ENCODE measurements at places on chromosomes 2 and 18.

DNA sequence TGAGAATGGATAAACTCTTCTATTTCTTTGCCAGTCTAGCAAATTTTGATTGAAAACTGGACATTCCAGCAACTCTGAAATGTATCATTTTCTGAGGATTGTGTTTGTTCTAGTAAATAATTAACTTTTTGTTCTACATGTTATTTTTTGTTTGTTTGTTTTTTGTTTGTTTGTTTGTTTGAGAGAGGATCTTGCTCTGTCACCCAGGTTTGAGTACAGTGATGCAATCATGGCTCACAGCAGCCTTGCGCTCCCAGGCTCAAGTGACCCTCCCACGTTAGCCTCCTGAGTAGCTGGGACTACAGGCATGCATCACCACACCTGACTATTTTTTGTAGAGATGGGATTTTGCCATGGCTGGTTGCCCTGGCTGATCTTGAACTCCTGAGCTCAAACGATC is 65.2 kb upstream of the BARD1 start:
- no peak for DNase-seq

DNA sequence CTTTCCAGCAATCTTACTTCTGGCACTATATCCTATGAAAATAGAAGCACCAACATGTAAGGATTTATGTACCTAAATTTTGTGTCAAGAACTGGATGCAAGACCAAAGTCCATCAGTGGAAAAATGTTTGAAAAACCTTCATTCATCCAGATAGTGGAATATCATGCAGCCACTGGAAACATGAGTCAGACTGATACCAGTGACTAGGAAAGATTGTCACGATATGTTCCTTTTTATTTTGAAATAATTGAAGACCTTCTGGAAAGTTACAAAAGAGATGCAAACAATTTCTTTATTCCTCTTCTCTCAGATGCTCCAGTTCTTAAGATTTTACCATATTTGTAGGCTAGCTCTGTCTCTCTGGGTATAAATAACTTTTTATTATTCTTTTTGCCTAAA is 40.5 kb upstream of the IL1R2 start:
- no peak for DNase-seq

GRCh38 chr2:128817813-128818212 is 499.1 kb upstream of the HS6ST1 start:
- no peak for DNase-seq

GRCh38 chr2:206561962-206562361 is 80.3 kb upstream of the FAM237A start:
- no peak for DNase-seq

GRCh38 chr2:239345251-239345650 is 55.6 kb downstream of the HDAC4 start:
- DNase-seq: no peak

DNA sequence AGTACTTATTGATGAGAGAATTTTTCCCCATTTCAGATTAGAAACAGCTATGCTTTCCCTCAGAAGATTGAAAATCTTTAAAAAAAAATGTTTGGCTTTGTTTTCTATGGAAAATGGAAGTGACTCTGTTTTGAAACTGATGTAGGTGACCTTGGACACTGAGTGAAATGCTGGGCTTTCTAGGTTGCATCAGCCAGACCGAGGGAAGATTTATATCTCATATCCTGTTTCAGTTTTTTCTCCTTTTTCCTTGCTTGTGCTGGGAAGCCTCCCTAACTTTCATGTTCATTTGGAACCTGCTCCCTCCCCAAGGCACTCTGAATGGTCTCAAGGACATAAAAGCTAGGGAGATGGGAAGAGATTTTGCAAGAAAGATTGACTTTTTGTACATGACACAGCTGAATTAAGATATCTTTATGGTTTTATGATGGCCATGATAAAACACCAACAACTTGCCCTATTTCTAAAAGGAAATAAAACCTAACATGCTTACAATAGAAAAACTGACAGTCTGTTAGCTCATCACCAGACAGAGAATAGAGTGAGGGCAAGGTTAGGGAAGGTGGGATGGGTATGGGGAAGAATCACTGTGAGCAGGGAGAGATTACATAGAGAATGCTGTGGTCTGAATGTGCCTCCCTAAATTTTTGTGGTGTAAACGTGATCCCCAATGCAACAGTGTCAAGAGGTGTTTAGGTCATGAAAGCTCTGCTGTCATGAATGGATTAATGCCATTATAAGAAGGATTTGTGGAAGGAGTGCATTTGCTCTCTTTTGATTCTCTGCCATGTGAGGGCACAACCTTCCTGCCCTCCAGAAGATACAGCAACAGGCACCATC is 249.7 kb downstream of the TPGS2 start:
- DNase-seq: no peak

All from brain (organoid and tissue), 16 donors.